ENCODE measurements at places on chromosomes 13 and 19.

- DNase-seq = no peak
Measured at GRCh38 chr19:5066768-5067167, 97.9 kb downstream of the KDM4B start.

DNA sequence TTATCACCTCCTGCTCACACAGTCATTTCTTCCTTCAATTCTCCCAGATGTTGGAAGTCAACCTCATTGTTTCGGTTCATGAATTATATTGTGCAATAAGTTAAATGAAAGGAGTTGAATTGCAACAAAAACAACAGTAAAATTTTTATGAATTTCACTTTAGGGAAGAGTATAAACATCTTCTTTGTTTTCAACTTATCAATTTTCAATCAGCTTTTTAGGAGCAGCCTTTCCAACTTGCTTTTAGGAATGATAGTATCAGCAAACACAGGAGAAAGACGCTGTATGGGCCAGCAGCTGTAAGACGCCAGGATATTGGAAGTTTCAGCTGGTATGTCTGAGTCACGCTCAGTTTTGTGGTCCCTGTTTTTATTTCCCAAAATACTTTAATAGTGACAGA is 132.5 kb upstream of the ARGLU1 start:
- no peak for DNase-seq

- no peak for DNase-seq
Measured at GRCh38 chr13:111977179-111977506, 89.8 kb upstream of the SOX1 start.

- DNase-seq = no peak
Measured at GRCh38 chr13:84672616-84673015, 790.3 kb upstream of the SLITRK1 start.

DNA sequence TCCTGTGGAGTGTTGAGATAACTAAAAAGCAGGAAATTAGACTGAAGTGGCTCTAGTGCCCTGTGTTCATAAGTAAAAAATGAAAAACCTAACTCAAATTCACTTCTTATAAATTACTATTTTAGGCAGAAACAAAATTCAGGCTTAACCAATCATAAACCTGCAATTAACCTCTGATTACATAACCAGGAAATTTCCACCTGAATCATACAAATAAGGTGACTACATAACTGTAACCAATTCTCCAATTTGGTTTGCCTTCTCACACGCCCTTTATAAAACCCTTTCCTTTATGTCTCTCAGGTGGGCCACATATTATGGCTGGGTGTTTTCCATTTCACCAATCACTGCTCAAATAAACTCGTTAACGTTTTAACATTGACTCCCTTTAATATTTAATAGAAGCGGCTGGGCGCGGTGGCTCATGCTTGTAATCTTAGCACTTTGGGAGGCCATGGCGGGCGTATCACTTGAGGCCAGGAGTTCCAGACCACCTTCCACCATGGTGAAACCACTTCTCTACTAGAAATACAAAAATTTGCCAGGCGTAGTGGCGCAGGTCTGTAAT is 22.9 kb upstream of the ZNF724 start:
- DNase-seq = peak; percentile 26
